Dermis blood vessel endothelial cell (primary cell): ENCODE measurements at places on chromosomes 5 and 9. TPM values are rescaled to one million over a fixed set of nuclear protein-coding genes. Genes with fewer than 3 reads are reported as not detected.

GARIN3 gene
- not detected in 2 replicates for total RNA-seq

PCDHGB7 gene
- 10.2 and 11.9 TPM in 2 replicates for total RNA-seq

CMYA5 gene
- 0.05 and 0.17 TPM in 2 replicates for total RNA-seq

TMEM252 gene
- total RNA-seq: 0.51 TPM in 1 of 2 replicates, not detected in the other

GRCh38 chr5:106121972-106122605 lies 1548.6 kb downstream of the EFNA5 start:
- peak; percentile 2 for DNase-seq

- no peak for DNase-seq
Observed at GRCh38 chr9:99235926-99236634, 14.0 kb downstream of the SEC61B start.

GRCh38 chr5:141960449-141961323 lies 2.7 kb upstream of the PCDH12 start:
- peak; percentile 90 for DNase-seq

DNA sequence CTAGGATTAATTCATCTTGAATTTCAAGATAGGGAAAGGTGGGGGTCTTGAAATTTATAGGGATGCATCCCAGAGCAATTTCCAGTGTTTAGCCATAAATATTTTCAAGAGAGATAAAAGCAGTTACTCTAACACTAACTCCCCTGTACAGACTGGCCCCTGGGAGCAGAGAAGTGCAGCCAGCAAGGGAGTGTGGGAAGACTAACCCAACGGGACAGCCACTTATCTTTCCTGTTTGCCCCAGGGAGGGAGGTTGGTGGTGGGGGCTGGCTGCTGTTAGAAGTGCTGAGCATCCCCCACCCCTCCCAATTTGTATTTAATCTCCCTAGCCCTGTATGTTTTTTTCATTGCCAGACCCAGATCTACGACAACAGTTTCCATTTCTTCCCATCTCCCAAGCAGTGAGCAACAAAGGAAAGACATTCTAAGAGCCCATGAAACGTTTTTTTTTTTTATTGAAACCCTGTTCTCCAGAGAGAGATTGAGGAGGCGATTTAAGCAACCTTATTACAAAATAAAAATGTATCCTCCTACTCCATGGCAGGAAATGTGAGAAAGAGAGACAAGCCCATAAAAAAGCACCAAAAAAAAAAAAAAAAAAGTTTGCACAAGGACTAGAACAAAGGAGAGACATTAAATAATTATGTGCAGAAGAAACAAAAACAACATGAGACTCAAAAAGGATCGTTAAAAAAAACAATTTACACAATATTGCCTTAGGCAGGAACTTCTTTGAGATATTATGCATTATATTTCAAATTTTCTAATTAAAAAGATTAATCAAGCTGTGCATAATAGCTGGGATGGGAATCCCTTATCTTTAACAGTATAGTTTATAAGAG lies 343.4 kb downstream of the ARHGEF28 start:
- DNase-seq: no peak

DNA sequence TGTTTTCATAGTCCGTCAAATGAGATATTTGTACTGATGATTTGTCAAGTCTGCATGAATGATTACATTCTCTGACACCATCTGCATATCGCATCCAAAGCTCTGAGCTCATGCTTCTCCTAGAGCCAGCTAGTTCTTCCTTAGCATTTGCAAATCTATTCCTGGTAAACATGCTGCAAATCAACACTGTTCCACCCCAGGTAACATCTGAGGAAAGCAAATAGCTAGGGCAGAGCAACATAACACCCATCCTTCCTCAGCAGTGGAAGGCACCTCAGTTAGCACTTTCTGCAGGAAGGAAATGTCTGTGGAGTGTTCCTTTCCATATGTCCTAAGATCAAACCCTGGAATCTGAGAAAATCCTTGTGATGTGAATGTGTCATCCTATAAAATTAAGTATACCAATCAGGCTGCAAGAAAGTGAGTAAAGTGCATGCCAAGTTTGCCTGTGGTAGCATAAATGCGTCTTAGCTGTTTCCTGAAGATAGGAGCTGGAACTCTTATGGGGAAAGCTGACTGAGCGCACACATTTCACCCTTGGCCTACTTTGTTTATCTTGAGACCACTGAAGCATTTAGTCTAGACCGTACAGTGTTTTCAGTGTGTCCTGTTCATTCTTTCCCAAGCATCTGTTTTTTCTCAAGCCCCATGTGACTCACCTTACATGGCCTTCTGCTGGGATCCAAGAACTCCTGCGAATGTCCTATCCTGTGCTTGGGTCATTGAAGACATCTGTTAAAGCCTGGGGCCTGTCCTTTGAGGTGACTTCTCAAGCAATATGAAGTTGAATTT lies 50.9 kb upstream of the STARD4 start:
- peak; percentile 99 for DNase-seq

DNA sequence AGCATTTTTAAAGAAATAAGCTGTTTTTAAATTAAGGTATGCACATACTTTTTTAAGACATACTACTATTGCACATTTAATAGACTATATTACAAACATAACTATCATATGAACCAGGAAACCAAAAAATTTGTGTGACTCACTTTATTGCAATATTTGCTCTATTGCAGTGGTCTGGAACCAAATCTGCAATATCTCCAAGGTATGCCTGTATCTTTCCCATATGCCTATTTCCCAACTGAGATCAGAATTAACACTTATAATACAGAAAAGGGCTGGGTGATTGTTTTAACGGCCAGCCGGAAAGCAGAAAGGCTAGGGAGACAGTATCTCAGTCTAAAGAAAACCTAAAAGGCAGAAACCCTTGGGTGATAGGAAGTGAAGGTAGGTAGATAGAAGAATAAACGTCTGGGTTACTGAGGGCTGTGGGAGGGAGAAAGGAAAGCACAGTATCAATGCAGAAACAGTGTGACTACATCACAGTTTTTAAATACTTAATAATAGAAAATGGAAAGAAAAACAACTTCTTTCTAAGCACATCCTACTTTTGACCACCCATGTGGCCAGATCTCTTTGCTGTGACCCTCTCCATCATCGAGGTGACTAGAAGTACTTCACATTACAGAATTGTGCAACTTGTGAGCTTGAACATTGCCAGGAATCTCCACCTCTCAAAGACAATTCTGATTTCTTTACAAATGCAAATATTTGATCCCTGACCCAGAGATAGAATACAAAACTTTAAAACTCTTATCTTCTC lies 126.4 kb downstream of the LPAR1 start:
- DNase-seq: no peak

DNA sequence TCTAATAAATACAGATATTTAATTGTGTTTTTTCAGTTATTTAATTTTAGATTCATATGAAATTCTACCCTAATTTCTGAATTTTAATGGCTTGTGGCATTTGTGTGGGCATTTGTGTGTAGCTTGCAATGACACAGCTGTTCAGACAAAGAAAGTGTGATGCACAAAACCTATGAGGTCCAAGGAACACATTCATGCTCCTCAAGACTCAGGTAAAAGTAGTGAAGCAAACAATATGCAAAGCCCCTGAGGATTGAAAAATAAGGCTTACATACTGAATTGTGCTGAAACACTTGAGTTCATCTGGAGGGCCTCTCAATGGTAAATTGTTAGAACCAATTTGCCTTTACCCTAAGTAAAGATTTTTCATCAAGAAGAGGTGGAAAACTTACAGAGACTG lies 28.1 kb downstream of the IL7R start:
- no peak for DNase-seq

DNA sequence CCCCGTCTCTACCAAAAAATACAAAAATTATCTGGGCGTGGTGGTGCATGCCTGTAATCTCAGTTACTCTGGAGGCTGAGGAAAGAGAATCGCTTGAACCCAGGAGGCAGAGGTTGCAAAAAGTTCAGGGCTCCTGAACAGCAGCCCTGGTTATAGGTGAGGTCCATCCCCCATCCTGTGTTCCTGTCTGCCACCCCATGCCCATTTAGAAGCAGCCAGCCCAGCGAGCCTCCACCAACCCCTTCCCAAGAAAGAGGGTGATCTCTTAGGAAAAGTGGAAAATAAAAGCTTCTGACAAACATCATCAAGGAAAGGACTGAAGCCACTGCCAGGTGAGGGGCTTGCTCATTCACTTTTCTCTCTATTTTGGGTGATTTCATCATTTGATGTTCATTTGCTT lies 55.8 kb downstream of the FSTL4 start:
- DNase-seq: no peak

- DNase-seq: no peak
Observed at GRCh38 chr9:37187292-37187691, 66.9 kb downstream of the ZCCHC7 start.

- no peak for DNase-seq
Observed at GRCh38 chr5:159324102-159324755, 6.1 kb downstream of the IL12B start.

DNA sequence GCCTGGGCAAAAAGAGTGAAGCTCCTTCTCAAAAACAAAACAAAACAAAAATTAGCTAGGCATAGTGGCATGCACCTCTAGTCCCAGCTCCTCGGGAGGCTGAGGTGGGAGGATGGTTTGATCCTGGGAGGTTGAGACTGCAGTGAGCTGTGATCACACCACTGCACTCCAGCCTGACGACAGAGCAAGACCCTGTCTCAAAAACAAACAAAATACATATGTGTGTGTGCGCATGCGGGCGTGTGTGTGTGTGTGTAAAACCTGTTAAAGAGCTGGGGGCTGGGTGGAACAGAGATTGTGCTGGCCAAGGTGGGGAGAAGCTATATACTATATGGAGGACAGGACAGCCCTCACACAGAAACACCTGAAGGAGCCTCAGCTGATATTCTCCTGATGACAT lies 27.4 kb upstream of the DENND4C start:
- no peak for DNase-seq

DNA sequence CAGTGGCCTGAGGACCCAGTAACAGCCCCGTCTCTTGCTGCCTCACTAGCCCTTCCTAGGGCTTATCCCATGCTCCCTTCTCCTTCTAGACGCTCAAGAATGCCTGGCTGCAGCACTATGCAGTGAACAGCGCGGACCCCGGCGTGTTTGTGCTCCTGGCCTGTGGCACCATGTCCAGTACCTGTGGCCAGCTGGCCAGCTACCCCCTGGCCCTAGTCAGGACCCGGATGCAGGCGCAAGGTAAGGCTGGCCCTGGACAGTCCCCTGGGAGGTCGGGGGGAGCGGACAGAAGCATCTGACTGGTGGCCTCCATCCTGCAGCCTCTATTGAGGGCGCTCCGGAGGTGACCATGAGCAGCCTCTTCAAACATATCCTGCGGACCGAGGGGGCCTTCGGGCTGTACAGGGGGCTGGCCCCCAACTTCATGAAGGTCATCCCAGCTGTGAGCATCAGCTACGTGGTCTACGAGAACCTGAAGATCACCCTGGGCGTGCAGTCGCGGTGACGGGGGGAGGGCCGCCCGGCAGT lies 20.5 kb downstream of the PTGES2 start:
- no peak for DNase-seq

- no peak for DNase-seq
Observed at GRCh38 chr5:460273-460625, 17.3 kb downstream of the EXOC3 start.

DNA sequence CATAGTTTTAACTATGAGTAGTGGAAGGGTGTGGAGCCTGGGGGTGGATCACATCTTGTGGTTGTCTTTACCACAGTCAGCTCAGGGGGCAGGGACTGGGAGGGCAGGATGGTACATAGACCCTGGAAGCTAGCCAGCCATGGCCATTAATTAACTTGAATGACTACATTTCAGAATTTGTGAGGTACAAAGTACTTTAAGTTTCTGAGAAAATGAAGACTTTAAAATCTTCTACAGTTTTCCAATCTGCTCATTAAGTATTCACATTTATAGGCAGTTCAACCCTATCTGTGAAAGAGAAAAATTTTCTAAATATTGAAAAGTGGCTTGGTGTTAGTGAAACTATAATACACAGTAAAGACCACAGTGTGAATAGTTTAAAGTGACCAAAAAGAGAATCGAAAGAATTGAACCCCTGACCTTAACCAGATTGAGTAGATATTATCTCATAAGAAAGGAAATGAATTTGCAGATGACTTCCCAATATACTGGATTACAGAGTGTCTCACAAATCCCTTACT lies 234.2 kb upstream of the MEF2C start:
- DNase-seq: no peak

DNA sequence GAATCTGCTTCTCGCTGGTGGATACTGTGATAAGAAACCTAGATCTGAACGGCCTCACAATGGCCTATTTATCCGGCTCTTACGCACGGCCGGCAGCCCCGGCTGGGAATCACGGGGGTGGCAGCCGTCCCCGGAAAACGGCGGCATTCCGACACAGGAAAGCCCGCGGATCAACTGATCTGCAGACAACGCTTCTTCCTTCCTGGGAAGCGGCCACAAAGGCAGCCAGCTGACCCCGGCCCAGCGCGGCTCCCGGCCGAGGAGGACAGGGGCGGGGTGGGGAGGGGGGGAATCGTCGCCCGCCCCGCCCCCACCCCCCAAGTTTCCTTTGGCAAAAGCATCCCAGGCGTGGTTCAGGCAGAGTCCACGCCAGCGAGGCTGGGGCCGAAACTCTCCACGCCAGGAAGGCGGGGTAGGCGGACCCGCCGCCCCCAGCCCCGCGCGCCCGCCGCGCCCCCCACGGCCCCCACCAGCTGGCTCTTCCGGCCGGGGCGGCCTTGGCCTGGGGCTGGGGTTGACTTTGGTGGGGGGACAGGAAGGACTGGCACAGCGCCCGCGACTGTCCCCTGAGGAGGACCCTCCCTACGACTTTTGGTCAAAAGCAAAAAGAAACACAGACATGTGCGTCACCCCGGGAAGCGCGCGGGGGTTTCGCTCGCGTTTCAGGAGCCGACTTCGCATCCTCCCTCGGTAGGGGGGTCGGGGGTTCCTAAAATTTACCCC lies 247.7 kb upstream of the ANKRD55 start:
- peak; percentile 63 for DNase-seq

DNA sequence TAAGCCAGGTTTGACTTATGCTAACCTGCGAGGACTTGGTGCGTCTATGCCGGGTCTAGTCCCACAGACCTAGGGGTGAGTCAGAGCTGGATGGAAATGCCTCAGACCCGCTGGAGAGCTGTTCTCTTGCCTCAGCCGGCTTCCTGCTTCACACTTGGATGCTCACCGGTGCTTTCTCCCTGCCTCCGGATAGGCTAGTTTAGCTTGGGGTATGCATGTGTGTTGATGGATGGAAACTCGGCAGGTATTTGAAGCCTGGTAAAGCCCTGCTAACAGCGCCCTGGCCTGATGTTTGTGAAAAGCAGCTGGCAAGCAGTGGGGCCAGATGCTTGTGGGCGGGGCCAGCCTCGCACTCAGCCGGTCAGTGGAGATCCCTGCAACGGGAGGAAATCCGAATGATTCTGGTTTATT lies 29.3 kb downstream of the PRRC2B start:
- peak; percentile 95 for DNase-seq

DNA sequence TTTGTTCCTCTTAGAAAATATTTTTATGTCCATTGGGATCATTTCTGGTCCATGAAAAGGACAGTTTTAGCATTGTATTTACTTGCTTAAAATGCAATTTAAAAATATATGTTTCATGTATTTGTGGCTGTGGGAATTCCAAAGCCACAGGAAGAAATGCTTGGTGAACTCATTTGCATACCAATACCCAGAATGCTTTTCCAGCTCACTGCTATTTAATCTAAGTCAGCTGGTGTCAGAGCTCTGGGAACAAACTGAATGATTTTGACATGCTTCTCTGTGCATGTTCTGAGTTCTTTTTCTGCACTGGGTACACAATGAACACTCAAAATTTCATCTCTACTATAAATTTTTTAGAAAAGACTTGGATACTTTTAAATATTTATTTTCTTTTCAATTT lies 482.8 kb upstream of the ARRDC3 start:
- DNase-seq: no peak
